NCI-H526 (cell line): ENCODE measurements at places on chromosomes 1 and 21.

DNA sequence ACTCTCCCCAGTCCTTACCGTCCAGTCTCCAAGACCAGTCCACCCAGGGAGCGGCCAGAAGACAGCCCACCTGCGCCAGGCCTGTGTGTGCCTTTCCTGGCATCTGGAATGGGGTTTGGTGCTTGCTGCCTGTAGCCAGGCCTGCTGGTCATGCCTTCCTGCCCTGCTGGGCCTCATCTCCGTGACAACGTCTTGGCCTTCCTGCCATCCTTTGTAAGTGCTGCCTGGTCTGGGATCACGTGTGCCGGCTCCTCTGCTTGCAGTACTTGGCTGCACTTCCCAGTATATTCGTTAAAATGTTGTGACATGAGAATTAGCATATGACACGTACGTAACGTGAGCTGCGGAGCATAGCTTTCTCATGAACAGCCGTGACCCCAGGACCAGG is 145.3 kb upstream of the COL6A1 start:
- DNase-seq, result no peak

DNA sequence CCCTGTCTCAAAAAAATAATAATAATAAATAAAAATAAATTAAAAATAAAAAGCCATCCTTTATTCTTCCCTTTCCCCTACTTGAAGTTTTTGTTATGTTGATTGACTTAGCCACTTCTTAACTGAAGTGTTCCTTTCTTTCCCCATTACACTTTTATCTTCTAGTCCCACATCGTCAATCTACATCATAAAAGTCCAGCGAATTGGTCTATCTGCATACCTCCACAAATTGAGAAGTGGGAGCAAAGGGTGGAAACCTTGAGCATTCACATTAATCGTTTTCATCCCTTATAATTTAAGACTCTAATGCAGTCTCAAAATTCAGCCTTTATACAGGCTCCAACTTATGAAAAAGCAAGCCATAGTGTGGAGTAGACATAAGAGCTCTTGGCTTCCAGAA is 6.5 kb upstream of the ZYG11A start:
- no peak for DNase-seq

GRCh38 chr1:150152772-150153456 is 3.2 kb downstream of the PLEKHO1 start:
- no peak for DNase-seq

GRCh38 chr1:53174971-53175913 is 21.4 kb upstream of the CPT2 start:
- no peak for DNase-seq

- no peak for DNase-seq
Measured at GRCh38 chr1:172219966-172220365, 200.5 kb upstream of the C1orf105 start.
